CD4-positive, alpha-beta T cell treated with Interleukin-1 beta for 1 hour (primary cell): ENCODE measurements at places on chromosomes 1 and 21.

GRCh38 chr1:204888294-204888693 lies 17.6 kb downstream of the NFASC start:
- DNase-seq, result no peak

- peak; percentile 80 for DNase-seq
These were observed 96.3 kb downstream of the ARHGEF10L start for GRCh38 chr1:17635811-17636210.

- DNase-seq, result no peak
These were observed 32.4 kb upstream of the SCCPDH start for GRCh38 chr1:246691622-246692495.

DNA sequence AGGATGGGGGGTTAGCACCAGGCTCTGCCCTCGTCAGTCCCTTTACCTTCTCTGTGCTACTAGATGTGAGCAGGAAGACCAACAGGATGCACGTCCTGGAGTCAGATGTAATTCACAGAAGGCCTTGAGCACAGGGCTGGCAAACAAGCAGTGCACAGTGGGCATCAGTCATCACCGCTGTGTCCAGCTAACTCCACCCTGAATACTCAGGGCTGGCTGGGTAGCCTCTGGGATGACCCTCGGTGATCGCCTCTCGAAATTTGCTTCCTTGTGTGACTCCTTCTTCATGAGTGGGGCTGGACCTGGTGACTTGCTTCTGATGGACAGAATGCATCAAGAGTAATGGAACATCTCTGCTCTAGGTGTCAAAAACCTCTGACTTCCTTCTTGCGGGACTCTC lies 92.2 kb upstream of the TMPRSS2 start:
- no peak for DNase-seq

- DNase-seq, result no peak
These were observed 2.3 kb downstream of the IFI44L start for GRCh38 chr1:78622548-78622947.

GRCh38 chr1:28027238-28027637 lies 61.2 kb downstream of the EYA3 start:
- no peak for DNase-seq

GRCh38 chr1:59352065-59352464 lies 55.2 kb downstream of the FGGY start:
- DNase-seq, result no peak

- DNase-seq, result no peak
These were observed 135.5 kb downstream of the SETD4 start for GRCh38 chr21:35924714-35925301.

- no peak for DNase-seq
These were observed 55.5 kb downstream of the GADD45A start for GRCh38 chr1:67740543-67740942.

DNA sequence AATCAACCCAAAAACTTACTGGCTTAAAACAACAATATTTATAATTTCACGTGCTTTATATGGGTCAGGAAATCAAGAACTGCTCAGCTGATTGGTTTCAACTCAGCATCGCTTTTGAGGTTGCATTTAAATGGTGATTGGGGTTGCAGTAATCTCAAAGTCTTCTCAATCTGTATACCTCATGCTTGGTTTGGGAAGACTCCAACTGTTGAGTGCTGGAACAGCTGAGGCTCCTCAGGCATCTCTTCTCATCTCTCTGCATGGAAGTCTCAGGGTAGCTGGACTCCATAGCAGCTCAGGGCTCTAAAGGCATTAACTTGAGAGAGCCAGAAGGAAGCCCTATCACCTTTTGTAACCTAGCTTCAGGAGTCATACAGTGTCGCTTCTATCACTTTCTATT lies 35.1 kb downstream of the AK5 start:
- no peak for DNase-seq

DNA sequence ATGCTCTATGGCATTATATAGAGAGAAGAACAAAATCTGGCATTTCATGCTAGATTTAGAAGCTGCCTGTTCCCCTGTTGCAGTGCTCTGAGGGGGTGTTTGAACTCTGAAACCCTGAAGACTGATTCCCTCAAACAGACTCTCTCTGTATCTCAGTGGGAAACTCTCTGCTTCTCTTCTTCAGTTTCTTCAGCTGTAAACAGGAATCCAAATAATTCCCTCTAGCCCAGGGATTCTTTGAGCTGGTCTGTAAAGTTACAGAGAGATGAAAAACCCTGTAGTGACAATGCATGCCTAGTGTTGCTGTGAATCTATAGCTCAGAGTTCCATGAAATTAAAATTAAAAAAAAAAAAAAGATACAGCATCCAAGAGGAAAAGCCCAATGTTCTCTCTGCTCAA lies 17.0 kb upstream of the ROR1 start:
- DNase-seq, result no peak

- no peak for DNase-seq
These were observed 618.2 kb downstream of the BRINP3 start for GRCh38 chr1:189859385-189859977.

GRCh38 chr1:186828611-186829454 lies at the start of gene PLA2G4A:
Gene PLA2G4A, plus strand, starts transcription at chr1:186828949. Its CDS starts 25,406 bp downstream, at chr1:186854355.
- DNase-seq, result peak; percentile 11

DNA sequence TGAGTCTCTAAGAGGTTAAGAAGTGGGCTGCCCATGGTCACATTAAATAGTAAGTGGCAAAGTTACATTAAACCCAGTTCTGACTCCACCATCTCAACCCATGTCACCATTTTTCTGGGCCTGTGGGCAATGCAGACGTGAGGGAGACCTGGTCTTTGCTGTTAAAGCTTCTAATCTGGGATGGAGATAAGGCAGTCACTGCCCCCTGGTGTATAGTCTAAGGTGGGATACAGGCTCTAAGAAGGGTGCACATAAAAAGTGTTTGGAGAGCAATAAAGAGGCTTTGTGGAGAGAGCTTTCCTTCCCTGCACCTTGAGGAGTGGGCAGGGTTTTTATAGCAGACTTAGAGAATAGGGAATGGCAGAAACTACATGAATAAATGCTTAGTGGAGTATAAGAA lies 141.3 kb downstream of the ROR1 start:
- no peak for DNase-seq

GRCh38 chr1:22930240-22930912 lies 42.3 kb downstream of the LACTBL1 start:
- DNase-seq, result peak; percentile 15

DNA sequence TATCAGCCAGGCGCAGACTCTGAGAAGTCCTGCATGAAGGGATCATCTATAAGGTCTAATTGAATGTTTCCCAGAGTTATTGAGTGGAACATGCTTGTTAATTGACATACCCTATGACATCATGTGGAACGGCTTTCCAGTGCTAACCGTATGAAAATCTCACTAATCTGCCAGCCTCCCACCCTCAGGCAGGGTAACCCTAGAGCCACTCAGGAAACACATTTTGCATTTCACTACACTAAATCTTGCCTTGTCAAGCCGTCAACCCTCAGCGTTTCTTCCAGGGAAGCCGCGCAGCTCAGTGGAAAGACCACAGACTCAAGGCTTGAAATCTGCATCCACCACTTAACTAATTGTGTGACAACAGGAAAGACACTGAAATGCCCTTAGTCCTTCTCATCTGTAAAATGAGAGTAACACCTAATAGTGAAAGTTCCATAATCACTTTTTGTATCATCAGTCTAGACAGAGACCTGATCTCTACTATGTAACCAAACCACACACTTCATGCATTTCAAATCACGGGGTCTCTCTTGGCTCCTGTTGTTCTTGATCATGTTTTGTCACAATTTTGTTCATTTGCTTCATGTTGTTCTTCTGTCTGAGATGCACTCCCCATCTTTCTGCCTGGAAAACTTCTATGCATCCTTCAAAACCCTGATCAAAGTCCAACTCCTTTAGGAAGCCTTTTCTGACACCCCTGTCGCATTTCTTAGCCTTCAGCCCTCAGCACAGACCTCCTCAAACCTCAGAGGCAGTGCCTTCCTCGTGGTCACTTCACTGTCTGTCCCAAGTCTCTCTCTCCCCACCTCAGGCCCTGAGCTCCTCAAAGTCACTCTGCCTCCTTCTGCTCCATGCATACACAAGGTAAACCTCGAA lies 246.5 kb downstream of the TOMM20 start:
- DNase-seq, result no peak

GRCh38 chr1:178192686-178193085 lies 98.8 kb downstream of the RASAL2 start:
- DNase-seq, result peak; percentile 3

DNA sequence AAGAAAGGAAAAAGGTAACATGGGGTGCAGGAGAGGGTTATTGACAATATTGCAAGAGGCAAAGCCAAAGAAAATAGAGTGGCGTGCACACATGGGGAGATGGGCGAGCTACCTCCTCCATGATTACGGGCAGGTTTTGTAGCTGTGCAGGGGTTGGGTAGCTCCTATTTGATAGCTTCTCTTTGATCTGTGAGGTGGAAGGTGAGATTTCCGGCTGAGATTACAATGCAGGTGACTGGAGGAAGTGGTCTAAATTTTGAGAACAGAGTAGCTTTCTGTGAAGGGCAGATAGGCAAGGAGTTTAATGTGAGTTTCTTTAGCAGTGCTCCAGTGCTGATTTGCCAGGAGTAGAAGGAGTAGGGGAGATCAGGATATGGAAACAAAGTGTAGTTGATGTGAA lies 263.4 kb downstream of the PLA2G4A start:
- DNase-seq, result peak; percentile 45

DNA sequence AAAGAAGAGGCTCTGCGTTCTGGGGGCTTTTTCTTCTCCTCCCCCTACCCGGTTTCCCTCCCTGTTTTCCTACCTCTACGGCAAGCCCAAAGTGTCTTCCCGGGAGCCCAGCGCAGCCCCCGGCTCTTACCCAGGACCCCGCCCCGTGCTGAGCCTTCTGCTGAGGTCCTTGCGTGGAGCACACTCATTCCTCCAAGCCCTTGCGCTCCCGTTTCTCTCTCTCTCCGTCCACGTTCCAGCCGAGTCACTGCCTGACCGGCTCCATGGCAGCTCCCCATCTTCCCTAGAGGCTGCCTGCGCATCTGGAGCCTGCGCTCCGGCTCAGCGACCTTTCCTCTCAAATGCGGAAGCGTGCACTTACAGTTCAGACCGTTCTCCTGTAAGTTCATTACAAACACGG lies 24.9 kb upstream of the PDXK start:
- DNase-seq, result no peak

DNA sequence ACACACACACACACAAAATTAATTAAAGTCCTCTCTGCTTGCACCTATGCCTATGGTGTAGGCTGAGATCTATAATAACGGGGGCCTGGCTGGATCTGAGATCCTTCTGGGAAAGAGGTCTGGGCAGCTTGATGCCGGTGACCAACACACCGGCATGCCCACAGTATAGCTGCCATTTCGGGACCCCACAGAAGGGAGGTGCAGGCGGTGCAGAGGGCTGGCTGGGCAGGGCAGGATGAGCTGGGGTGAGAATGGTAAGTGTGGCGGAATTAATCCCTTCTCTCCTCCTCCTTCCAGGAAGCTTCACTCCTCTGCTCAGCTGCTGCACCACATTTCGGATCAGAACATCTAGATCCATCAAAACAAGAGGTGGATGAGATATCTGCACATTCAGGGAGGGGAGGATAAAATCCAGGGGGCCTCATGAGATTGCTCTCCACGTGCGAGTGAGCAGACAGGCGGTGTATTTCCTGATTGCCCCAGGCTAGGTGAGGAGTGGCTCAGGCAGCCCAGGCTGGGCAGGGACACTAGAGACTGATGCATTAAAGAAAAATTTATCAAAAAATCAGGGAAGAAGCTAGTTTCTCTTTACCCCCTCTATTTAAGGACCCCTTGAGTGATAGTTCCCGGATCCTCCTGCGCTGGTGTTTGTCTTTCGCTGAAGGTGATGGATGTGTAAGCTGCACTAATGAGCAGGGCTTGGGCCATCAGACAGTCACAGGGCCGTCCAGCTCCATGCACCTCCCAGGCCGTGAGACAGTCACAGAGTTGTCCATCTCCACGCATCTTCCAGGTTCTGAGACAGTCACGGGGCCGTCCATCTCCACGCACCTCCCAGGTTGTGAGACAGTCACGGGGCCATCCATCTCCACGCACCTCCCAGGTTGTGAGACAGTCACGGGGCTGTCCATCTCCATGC lies 449.9 kb downstream of the PTPRU start:
- DNase-seq, result no peak

DNA sequence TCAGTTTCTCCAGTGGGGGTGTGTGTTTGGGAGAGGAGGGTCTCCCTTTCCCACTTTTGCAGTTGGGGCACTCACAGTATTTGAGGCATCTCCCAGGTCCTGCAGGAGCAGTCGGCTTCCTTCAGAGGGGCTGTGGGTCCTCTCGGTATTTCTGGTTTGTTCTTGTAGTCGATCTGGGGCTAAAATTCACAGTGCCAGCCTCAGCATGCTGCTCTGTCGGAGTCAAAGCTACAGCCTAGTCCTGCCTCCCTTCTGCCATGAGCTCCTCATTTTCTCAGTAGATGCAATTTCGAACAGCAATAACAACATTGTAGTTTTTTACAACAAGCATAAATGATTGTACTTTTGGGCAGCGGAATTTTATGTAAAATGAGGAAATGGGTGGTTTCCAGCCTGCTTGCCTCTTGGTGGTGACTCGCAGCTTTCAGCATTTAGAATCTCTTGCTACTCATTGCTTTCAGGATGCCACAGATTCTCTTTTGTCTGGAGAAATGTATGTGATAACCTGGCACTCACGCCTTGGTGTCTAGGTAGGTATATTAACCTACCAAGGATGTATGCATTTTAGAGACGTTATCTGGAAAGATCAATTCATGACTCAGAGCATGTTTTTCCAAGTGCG lies 82.4 kb upstream of the C21orf91 start:
- no peak for DNase-seq

GRCh38 chr1:5435414-5435813 lies 556.8 kb downstream of the NPHP4 start:
- no peak for DNase-seq

DNA sequence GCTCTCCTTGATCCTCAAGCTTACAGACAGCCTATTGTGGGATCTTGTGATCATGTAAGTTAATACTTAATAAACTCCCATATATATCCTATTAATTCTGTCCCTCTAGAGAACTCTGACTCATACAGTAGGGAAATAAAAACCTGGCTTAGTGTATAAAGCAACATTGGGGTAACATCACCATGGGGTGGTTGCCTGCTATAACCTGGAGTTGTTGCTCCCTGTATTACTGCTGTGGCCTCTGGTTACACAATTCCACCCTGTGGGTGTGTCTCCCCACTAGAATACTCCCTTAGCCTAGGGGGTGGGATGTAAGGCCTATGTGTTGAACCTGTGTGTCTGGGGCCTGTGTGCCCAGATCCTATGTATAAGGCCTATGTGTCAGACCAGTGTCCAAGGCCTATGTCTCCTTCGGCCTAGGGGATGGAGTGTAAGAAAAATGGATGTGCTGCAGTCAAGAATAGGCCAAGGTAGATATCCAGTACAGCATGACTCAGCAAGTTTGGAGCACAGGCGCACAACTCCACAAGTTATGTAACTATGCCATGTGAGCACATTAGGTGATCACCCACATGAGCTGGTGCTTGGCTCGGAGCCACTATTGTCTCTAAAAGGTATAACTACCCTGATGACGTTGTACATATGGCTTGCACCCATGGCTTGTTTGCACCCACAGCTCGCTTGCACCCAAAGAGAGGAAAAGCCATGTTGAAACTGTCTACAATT lies 96.8 kb upstream of the C1orf21 start:
- DNase-seq, result no peak

GRCh38 chr1:199705825-199706224 lies 321.7 kb upstream of the NR5A2 start:
- DNase-seq, result no peak
